ENCODE measurements at places on chromosomes 7 and 10. TPM values are rescaled to one million over a fixed set of nuclear protein-coding genes. Genes with fewer than 3 reads are reported as not detected.

- peak; percentile 16 for DNase-seq
Observed at GRCh38 chr7:42831718-42832522, 80.0 kb downstream of the C7orf25 start.

DNA sequence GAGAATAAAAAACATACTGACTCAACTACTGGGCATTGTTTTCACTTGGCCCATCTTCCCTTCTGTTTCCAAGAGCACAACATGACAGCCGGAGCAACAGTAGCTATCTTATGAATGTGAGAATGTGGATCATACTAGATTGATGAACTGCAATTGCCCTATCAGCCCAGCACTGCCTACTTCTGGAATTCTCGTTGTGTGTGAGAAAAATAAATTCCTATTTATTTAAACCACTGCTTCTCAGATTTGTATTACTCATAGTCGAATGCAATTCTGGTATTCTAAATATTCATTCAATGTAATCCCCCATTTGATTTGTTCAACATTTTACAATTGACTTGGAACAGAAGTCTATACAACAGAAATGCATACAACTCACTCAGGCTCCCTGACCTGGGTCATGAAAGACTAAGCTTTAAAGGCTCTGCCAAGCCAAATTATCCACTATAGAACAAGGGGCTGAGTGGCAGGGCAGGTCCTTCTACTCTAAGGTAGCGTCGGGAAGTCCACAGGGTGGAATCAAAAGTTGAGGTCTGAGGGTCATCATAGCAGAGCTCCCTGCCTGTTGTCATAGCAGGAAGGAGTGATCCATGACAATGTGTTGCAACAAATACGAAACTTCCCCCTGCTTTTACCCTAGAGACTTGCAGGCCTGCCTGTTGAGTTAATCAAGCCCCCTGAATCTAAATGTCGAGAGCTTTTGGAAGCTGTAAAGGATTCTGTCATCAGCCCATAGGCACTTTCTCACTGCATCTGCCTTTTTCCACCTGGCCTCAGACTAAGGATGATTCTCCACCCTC lies 12.4 kb upstream of the JAZF1 start:
- DNase-seq, result no peak

GRCh38 chr10:121531076-121531829 lies 67.0 kb downstream of the FGFR2 start:
- no peak for DNase-seq

- DNase-seq, result no peak
Observed at GRCh38 chr7:96558530-96558929, 151.1 kb downstream of the SEM1 start.

- DNase-seq, result no peak
Observed at GRCh38 chr10:93464776-93465388, 17.3 kb downstream of the MYOF start.

Gene SGPL1
- total RNA-seq, result 9.9 TPM
